T-helper 2 cell treated with Interferon-gamma antibody and Interleukin-4, amounts not matched to agents 5 μg/mL and 100 μg/mL, for 36 hours (primary cell): ENCODE measurements at places on chromosomes 7 and 10.

DNA sequence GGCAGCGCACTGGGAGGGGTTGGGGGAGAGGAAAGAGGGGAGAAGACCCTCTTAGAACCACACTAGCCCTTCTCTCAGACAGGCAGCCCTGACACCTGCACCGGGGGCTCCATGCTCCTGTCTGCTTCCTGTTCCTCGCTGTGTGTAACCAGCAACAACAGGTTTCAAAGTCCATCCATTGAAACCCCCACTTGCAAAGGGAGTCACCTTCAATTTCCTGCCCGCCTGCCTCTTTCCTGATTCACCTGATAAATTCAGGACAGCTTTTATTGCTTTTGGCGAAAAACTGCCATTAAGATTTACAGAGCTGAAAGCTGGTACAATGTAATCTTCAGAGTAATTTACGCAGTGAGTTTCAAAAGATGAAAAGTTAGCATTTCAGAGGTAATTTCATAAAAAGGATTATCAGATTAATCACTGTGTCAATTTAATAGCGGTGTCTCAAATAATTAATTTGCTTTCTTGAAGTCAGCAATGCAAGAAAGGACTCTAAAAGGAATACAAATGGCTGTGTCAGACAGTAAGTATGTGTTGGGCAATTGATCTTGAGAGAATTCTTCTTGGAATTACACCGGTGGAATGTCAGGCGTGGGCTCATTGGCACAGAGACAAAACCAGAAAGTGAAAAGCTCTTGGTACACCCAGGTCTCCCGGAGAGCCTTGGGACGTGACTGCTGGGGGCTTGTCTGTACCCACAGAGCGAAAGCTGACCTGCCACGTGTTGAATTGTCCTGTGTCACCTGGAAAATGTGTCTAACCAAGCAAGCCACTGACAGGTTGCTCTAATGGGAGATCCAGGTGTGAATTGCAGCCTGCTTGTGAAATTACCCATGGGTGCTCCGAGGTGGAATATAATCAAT is 60.7 kb downstream of the TMEM209 start:
- DNase-seq = no peak

GRCh38 chr10:14660831-14661230 is 113.9 kb downstream of the FAM107B start:
- no peak for DNase-seq

- DNase-seq = no peak
Measured at GRCh38 chr7:95632609-95633008, 36.3 kb upstream of the PDK4 start.

DNA sequence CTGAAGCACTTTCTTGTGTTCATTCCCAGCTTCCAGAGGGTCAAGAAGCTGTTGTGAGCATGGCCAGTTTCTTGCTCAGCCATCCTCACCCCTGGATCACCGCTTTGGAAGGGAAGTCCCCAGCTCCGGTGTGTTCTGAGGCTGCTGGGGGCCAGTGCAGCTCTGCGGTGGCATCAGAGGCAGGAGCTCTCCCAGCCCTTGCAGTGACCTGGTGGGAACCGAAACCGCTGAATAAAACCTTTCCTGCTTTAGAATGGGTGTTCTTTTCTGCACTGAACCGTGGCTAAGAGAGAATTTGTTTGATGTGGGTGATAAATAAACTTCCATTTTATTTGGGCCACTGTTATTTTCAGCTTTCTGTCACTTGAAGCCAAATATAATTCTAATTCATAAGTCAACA is 450.9 kb upstream of the VSTM2A start:
- DNase-seq = no peak

DNA sequence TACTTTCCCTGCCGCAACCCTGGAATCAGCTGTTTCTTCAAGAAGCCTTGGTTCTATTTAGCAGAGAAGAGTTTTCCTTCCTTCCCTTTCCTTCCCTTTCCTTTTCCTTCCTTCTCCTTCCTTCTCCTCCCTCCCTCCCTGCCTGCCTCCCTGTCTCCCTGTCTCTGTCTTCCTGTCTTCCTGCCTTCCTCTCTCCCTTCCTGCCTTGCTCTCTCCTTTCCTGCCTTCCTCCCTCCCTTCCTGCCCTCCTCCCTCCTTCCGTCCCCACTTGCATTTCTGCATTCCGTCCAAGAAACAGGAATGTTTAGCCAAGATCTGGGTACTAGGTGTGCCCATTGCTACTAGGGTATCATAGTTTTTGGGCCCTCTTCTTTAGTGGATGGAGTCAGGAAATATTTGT is 21.9 kb downstream of the SND1 start:
- DNase-seq = no peak

- DNase-seq = no peak
Measured at GRCh38 chr10:62335326-62335725, 38.8 kb upstream of the ZNF365 start.

GRCh38 chr7:1884583-1885350 is 214.7 kb downstream of the ELFN1 start:
- no peak for DNase-seq

- DNase-seq = no peak
Measured at GRCh38 chr10:12561307-12561706, 212.0 kb downstream of the CAMK1D start.

- DNase-seq = no peak
Measured at GRCh38 chr10:57628592-57629284, 639.0 kb downstream of the IPMK start.

DNA sequence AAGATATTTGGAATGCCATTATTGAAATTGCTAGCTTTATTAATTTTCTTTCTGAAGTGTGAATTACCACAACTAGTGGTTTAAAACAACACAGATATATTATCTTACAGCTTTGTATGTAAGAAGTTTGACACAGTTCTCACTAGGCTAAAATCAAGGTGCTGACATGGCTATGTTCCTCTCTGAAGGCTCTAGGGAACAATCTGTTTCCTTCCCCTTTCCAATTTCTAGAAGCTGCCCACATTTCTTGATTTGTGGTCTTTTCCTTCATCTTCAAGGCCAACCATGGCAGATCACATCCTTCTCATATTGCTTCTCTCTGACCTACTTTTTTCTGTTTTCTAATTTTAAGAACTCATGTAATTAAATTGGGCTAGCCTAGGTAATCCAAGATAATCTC is 43.3 kb upstream of the SLC26A3 start:
- DNase-seq = no peak

GRCh38 chr7:117962366-117962994 is 89.2 kb upstream of the CTTNBP2 start:
- DNase-seq = no peak

DNA sequence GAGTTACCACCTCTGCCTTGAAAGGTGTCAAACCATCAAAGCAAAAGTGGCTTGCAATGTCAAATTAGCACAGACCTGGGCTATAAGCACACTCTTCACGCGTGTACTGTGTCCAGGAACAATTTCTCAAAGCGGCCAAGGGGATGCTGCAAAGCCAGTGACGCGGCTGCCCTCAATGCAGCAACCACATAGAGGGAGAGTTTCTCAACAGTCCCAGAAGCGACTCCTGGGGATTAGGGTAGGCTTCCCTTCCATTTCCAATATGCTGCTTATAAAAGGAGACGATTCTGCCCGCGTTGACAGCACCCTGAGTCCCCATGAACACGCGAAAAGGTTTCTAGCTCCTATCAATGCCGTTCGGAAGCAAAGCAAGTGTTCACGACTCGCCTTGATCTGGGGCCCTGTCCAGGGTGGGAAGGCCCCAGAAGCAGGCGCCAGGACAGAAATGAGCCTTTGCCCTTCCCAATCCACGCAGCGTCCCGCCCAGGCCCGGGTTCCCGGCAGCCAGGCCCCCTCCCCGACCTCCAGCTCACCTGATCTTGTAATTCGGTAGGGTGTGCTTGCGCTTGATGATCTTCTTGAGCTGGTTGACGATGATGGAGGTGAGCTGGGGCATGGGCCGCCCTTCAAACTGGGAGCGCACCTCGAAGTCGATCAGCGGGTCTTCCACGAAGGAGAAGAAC is 1.3 kb downstream of the PDZD8 start:
- DNase-seq = peak; percentile 15

- DNase-seq = no peak
Measured at GRCh38 chr7:11486271-11486670, 345.7 kb downstream of the THSD7A start.

DNA sequence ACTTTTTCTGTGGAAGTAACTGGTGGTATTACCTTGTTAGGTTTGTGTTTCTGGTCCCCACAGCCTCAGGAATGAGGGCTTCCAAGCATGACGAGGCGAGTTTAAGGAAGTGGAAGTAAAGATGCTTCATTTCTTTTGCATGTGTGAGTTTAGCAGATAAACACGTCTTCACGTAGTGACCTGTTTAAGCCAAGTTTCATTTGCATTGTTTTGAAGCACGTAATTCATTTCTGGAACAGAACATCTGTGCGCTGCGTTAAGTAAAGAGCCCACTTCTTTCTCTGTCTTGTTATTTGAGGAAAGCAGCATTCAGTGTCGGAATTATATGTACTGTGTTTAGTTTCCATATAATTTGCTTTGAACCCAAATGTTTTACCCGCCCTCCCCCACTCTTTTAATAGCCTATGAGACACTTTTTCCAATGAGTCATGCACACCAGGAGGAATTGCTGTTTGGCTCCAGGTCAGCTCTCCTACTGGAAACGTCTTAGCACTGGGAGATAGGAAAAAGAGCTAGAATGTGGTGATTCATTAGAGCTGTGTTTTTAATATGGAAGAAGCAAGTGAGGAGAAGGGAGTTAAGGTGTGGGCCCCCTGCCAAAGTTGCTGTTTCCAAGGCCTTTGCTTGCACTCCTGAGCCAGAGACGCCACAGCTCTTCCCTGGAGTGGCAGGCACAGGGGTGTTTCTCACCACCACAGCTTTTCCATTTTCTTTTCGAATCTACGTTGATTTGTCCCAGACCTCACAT is 36.7 kb downstream of the BTBD16 start:
- no peak for DNase-seq

DNA sequence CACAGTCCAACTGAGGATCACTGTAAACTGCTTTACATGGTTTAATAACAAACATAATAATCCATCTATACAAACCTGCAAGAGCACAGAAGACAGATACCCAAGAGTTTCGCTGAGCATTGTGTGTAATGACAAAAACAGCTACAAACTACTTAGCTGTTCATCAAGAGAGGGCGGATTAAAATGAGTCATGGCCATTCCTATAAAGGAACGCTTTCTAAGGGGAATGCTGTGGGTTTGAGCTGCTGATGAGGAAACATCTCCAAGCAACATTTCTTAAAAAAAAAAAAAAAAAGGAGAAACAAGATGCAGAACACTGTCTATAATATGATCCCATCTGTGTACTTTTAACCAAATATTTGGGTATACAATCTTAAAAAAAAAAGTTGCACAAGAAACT is 33.8 kb downstream of the VOPP1 start:
- DNase-seq = no peak

DNA sequence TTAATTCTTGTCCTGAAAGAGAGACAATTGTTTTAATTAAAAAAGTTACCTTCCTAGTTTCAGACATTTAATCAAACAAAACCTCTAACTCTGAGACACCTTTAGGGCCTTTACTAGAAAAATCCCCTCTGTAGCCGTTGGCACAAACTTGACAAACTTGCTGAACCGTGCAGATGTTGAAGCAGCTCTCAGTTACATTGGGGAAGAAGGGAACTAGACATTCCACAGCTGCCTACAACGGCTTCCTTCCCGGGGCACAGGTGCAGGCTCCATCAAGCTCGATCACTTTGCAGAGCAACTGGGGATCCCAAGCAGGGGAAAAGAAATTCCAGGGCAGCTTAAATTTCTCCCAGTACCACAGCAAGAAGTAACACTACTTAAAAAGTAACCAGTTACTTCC is 141.3 kb downstream of the SKAP2 start:
- no peak for DNase-seq

GRCh38 chr7:45988405-45989057 is 67.5 kb upstream of the IGFBP3 start:
- DNase-seq = no peak

- DNase-seq = no peak
Measured at GRCh38 chr7:19772306-19772705, 1.1 kb downstream of the TMEM196 start.

GRCh38 chr7:84149573-84149972 is 45.0 kb downstream of the SEMA3A start:
- no peak for DNase-seq

GRCh38 chr7:86949052-86949778 is 110.2 kb downstream of the ELAPOR2 start:
- no peak for DNase-seq

DNA sequence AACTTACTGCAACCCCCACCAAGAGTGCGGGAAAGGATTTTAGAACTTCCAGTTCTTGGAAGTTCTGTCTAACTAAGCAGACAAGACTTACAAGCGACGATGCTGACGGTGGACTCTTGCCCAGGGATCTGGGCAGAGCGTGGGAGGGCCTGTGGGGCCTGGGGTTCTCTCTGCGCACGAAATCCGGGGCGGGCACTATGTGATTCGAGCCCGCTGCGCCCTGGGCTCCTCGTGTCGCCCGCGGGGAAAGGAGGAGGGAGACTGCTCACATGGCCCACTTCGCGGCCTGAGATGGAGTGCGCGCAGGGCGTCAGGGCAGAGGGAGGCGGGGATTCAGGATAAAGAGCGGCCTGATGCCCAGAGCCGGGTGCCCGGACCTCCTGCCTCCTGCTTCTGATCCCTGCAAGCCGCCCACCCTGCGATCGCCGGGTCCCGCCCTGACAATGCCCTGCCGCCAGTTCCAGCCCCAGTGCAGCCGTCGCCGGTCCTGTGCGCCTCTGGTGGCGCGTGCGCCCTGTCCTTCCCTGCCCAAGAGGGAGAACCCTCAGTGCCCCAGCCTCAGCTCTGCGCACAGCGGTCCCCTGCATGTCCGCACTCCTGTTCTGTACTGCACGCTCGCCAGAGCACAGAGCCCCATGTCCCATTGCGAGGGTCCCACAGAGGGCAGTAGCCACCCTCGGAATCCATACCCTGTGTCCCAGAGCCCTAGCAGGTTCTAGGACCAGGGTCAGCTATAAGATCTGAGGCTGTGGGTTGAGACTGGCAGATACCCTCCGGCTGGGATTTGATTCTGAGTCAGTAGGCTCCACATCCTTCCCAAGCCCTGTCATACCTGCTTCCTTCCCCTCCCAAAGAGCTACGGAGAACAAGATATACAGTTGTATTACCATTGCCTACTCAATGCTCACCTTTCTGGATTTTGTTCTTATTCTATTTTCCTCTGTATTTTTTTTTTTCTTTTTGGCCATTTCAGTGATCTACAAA is 99.4 kb upstream of the TMEM106B start:
- DNase-seq = no peak

DNA sequence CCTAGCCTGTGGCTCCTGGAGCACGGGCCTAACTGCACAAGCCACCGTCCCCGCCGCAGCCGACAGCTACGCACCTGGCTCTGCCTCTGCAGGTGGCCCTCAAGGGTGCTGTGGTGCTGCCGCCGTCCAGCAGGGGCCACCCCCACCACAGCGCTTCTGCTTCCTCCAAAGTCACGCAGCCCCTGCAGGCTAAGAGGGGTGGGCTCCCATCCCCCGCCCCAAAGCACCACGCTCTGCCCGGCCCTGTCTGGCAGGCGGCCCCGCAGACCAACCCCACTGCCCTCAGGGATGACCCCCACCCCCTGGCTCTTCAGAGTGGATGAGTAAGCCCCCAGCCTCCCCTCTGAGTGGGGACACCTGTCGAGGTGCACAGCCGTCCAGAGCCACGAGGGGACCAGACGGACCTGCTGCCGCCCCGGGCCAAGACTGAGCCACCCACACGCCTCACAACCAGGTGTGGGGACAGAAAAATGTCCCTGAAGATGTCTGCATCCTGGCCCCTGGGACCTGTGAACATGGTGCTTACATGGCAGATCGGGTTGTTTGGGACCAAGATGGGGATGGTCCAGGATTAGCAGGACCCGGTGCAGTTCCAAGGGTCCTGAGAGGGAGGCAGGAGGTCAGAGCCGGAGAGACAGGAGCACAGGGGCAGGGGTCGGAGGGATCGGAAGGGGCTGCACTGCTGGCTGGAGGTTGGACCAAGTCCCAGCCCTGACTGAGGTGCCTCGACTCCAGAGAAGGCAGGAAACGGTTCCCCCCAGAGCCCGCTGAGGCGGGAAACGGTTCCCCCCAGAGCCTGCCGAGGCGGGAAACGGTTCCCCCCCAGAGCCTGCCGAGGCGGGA is 9.0 kb upstream of the ADAP1 start:
- no peak for DNase-seq
